ENCODE measurements at places on chromosomes 11 and 22. TPM values are rescaled to one million over a fixed set of nuclear protein-coding genes. Genes with fewer than 3 reads are reported as not detected.

Gene C22orf31
- 2.2 TPM for polyA plus RNA-seq

Gene CHRNA10
- polyA plus RNA-seq, result 5.6 TPM

Gene MAP6
- polyA plus RNA-seq, result 15.6 TPM

Gene SPECC1L
- polyA plus RNA-seq, result 24.1 TPM

Gene TNNI2
- 3,747 TPM for polyA plus RNA-seq

Gene TP53AIP1
- 0.21 TPM for polyA plus RNA-seq
